A549 treated with RU486 at 1 μM for 4 hours (cell line): ENCODE measurements at places on chromosomes 11 and 22. TPM values are rescaled to one million over a fixed set of nuclear protein-coding genes. Genes with fewer than 3 reads are reported as not detected.

Gene EIF3D
- 152 to 208 TPM (median 168 TPM) in 5 replicates for total RNA-seq

Gene ELFN2
- total RNA-seq, result 5.2 to 8.9 TPM (median 7.6 TPM) in 5 replicates

Gene SIK3
- total RNA-seq, result 8.2 to 10.4 TPM (median 9.7 TPM) in 5 replicates

Gene FGF4
- not detected in 5 replicates for total RNA-seq

Gene KCNE3
- total RNA-seq, result 0.05 TPM in 1 of 5 replicates, not detected in the others

Gene RAB36
- 6.7 to 8.1 TPM (median 8.0 TPM) in 5 replicates for total RNA-seq

Gene LSP1
- total RNA-seq, result 0.91 to 2.3 TPM (median 1.3 TPM) in 5 replicates

Gene TTC28
- 1.5 to 4.0 TPM (median 2.7 TPM) in 5 replicates for total RNA-seq

Gene APOBEC3H
- 0.19 to 0.51 TPM (median 0.34 TPM) in 4 of 5 replicates, not detected in the other for total RNA-seq

Gene BTG4
- total RNA-seq, result 0.09 to 0.14 TPM (median 0.12 TPM) in 3 of 5 replicates, not detected in the others

Gene OR8B8
- not detected in 5 replicates for total RNA-seq

Gene RCOR2
- 0.90 to 1.3 TPM (median 0.97 TPM) in 5 replicates for total RNA-seq

Gene RASGRP2
- 0.41 to 1.5 TPM (median 1.2 TPM) in 5 replicates for total RNA-seq

Gene RIMBP3C
- total RNA-seq, result 0.05 to 0.29 TPM (median 0.24 TPM) in 4 of 5 replicates, not detected in the other

Gene MYO7A
- total RNA-seq, result 1.1 to 1.4 TPM (median 1.2 TPM) in 5 replicates

Gene SCUBE2
- total RNA-seq, result 0.29 to 0.68 TPM (median 0.45 TPM) in 5 replicates

Gene PGM2L1
- total RNA-seq, result 4.6 to 14.4 TPM (median 14.1 TPM) in 5 replicates

Gene CD3D
- total RNA-seq, result 0.64 TPM in 1 of 5 replicates, not detected in the others

Gene NNMT
- total RNA-seq, result 194 to 222 TPM (median 206 TPM) in 5 replicates

Gene CD3G
- not detected in 5 replicates for total RNA-seq

Gene WBP2NL
- 0.06 to 0.14 TPM in 2 of 5 replicates, not detected in the others for total RNA-seq

Gene PHF21B
- 0.71 to 1.4 TPM (median 0.89 TPM) in 5 replicates for total RNA-seq

Gene PTPRJ
- 30.6 to 43.4 TPM (median 41.5 TPM) in 5 replicates for total RNA-seq

Gene TCIRG1
- total RNA-seq, result 77.0 to 167 TPM (median 125 TPM) in 5 replicates

Gene HBB
- not detected in 5 replicates for total RNA-seq

Gene PIWIL4
- total RNA-seq, result 0.19 to 0.25 TPM (median 0.21 TPM) in 4 of 5 replicates, not detected in the other

Gene TMEM135
- 11.4 to 17.6 TPM (median 15.3 TPM) in 5 replicates for total RNA-seq

Gene EHF
- 0.20 to 0.67 TPM (median 0.53 TPM) in 5 replicates for total RNA-seq

Gene PHOX2A
- not detected in 5 replicates for total RNA-seq

Gene TP53I11
- total RNA-seq, result 31.9 to 50.5 TPM (median 41.7 TPM) in 5 replicates

Gene TRIOBP
- total RNA-seq, result 22.3 to 35.1 TPM (median 29.2 TPM) in 5 replicates

Gene CELSR1
- 19.9 to 27.8 TPM (median 26.0 TPM) in 5 replicates for total RNA-seq

Gene TPBGL
- 0.15 to 0.23 TPM (median 0.19 TPM) in 5 replicates for total RNA-seq

Gene PRODH
- total RNA-seq, result 0.41 to 1.2 TPM (median 0.84 TPM) in 5 replicates

Gene GRM5
- total RNA-seq, result not detected in 5 replicates

Gene PKDREJ
- total RNA-seq, result not detected in 5 replicates

Gene CRACR2B
- 3.0 to 6.5 TPM (median 4.8 TPM) in 5 replicates for total RNA-seq

Gene FGF3
- total RNA-seq, result not detected in 5 replicates

Gene INS
- total RNA-seq, result not detected in 5 replicates

Gene HTR3B
- total RNA-seq, result not detected in 5 replicates

Gene SLC22A8
- not detected in 5 replicates for total RNA-seq

Gene MAML2
- total RNA-seq, result 2.0 to 3.1 TPM (median 2.5 TPM) in 5 replicates

Gene SCGB1C1
- total RNA-seq, result not detected in 5 replicates

Gene MFRP
- not detected in 5 replicates for total RNA-seq

Gene ACTN3
- 0.06 TPM in 1 of 5 replicates, not detected in the others for total RNA-seq

Gene APOBEC3B
- 29.1 to 36.5 TPM (median 30.0 TPM) in 5 replicates for total RNA-seq

Gene ZNF70
- total RNA-seq, result 0.78 to 1.0 TPM (median 1.0 TPM) in 5 replicates
